Fibroblast of upper back skin (primary cell): ENCODE measurements at places on chromosomes 4 and X.

DNA sequence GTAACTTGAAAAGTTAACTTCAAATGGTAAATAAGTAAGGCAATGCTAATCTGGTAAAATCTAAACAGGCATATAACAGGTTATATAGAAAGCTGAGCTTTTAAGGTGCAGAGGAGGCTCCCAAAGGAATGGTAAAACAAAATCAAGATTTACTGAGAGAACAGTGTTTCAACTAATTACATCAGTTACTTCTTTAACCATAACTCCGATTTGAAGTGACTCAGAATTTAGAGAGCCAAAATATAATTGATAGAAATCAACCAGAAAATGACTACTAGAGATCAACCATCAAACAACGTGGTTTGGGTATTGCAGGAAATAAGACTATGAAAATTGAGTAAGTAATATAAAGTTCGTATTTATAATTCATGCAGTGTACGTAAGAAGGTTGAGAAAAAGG lies 6.9 kb downstream of the G3BP2 start:
- DNase-seq = peak; percentile 45

GRCh38 chrX:66030505-66031317 lies 9.2 kb downstream of the VSIG4 start:
- DNase-seq = peak; percentile 4

DNA sequence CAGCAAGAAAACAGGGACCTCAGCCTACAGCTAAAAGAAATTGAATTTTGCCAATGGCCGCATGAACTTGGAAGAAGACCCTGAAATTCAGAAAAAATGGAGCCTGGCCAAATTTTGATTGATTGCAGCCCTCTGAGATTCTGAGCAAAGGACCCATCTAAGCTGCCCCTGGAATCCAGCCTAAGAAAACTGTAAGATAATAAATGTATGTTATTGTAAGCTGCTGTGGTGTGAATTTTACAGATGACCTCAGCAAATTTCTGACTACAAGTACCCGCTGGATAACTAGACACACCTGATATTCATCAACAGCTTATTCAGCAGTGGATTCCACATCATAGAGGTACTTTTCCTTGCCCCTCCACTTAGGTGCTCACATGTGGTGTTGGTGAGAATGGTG lies 119.5 kb upstream of the EPHA5 start:
- DNase-seq = peak; percentile 11

GRCh38 chr4:38235354-38235753 lies 275.2 kb downstream of the PTTG2 start:
- no peak for DNase-seq

DNA sequence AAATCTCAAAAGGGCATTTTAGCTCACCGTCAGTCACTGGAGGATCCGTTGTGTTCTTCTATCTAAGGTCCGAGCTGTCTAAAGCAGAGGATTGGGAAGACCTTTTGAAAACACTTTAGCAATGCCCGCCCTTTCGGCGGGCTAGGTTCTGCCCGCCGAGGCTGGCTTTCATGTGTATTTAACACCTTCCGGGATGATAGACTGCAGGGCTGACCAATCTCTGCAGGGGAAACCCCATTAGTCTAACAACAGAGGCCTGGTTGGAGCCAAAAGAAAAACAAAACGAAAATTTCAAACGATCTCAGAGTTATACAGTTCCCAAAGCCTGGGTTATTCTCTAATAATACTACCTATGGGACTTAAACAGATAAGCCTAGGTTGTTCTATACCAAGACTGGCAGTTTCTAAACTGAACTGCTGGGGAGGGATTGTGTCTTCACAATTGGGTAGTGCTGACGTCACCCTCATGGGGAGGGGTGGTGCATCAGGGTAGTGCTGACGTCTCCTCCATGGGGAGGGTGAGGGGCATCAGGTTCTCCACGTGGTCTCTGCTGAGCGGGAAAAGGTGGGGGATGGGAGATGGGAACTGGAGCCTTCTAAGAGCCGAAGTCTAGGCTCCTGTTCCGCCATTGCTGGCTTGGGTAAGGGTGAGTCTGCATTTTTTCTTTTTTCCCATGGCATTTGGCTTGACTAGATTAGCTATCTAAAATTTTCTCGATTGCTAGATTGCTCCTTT lies 14.8 kb upstream of the CUL4B start:
- no peak for DNase-seq
